Hematopoietic multipotent progenitor cell treated with erythropoietin and hydrocortisone succinate and interleukin-3 and kit ligand, for 17 days (in vitro differentiated cells): ENCODE measurements at places on chromosomes 7 and 10.

- no peak for DNase-seq
These were observed 64.8 kb downstream of the C10orf143 start for GRCh38 chr10:130045801-130046321.

- DNase-seq: no peak
These were observed 15.3 kb downstream of the GPER1 start for GRCh38 chr7:1103009-1103788.

DNA sequence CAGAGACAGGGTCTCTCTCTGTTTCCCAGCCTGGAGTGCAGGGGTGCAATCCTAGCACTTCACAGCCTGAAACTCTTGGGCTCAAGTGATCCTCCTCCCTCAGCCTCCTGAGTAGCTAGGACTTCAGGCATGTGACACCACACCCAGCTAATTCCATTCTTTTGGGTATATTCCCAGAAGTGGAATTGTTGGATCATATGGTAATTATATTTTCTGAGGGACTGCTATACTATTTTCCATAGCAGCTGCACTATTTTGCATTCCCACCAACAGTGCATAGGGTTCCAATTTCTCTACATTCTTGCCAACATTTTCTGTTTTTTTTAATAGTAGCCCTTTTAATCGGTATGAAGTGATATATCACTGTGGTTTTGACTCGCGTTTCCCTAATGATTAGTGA lies 30.0 kb upstream of the RAB11FIP2 start:
- no peak for DNase-seq

DNA sequence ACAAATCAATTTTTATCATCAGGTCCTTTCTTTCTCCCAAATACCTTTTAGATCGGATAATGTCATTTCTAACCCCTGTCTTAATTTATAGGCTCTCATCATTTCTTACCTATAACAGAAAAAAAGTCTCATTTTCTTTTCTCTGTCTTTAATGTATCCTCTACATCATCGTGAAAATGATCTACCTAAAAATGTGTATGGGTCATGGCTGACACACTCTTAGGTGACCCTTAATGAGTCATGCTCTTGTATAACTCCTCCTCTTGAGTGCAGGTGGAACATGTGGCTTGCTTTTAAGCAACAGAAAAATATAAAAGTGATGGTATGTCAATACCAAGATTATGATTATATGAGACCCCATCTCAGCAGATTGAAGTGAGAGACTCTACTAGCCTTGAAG lies 139.4 kb downstream of the SEMA3C start:
- no peak for DNase-seq

GRCh38 chr10:116961406-116962251 lies 43.4 kb downstream of the SHTN1 start:
- no peak for DNase-seq

GRCh38 chr10:70829543-70829942 lies 13.8 kb downstream of the SGPL1 start:
- DNase-seq: no peak

- DNase-seq: no peak
These were observed 175.6 kb downstream of the FAM107B start for GRCh38 chr10:14598809-14599764.

GRCh38 chr10:19549503-19549902 lies 266.7 kb upstream of the PLXDC2 start:
- no peak for DNase-seq

DNA sequence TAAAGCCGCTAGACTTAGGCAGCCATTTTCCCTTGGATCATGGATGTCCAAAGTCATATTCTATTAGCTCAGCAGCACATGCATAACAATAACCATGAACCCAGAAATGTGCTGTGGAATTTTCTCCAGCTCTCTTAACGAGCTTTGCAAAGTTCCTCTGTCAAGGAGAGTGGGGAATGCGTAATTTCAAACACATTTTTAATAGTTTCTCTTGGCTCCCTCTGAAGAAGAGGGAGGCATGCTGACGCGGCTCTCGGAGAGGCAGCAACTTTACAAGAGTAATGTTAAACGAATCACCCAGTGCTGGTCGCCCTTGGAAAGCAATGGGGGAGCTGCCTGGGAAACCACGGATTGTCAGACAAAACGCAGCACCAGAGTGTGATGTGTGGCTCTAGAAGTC lies 114.8 kb downstream of the RAB18 start:
- no peak for DNase-seq

DNA sequence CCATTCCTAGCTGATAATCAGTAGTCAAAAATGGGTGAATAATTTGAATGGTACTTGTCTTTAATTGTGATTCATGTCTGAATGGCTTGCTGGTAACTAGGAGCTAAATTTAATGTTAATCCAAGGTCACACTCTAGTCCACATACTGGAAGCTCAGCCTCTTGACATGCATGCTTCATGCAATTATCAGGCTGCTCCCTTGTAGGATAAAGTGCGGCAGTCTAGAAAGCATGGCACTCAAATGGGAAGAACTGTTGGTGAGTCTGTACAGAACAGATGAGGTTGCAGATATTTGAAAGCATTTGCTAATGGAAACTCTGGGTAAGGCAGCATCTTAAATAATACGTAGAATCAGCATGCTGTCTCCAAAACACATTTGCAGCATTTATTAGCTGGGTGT lies 499.4 kb downstream of the AUTS2 start:
- DNase-seq: no peak

GRCh38 chr10:50937230-50937907 lies 51.9 kb upstream of the A1CF start:
- DNase-seq: no peak

GRCh38 chr7:4738711-4739527 lies 36.5 kb upstream of the AP5Z1 start:
- DNase-seq: peak; percentile 40

GRCh38 chr10:23156447-23157150 lies 35.5 kb upstream of the PTF1A start:
- no peak for DNase-seq

- no peak for DNase-seq
These were observed 8.7 kb upstream of the VDAC2 start for GRCh38 chr10:75201793-75202307.

- DNase-seq: no peak
These were observed 146.3 kb downstream of the GPR85 start for GRCh38 chr7:112940314-112940732.

GRCh38 chr10:132652446-132652845 lies 114.9 kb downstream of the INPP5A start:
- DNase-seq: no peak

DNA sequence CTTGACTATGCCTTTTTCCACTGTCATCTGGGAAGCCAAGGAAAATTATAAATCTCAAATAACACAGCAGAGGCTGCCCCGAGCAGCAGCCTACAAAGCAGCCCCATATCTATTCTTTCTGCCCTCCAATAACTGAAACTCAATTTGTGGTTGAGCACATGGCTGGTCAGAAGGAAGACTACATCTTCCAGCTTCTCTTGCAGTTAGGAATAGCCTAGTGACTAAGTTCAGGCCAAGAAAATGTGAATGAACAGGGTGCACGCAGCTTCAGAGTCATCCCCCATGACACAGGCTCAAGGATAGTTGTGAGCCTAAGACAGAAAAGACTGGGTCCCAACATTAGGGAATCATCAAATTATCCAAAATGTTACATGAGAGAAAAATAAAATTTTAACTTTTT lies 42.3 kb downstream of the CHCHD3 start:
- no peak for DNase-seq

- DNase-seq: no peak
These were observed 32.0 kb upstream of the PLEKHA1 start for GRCh38 chr10:122342293-122343134.

DNA sequence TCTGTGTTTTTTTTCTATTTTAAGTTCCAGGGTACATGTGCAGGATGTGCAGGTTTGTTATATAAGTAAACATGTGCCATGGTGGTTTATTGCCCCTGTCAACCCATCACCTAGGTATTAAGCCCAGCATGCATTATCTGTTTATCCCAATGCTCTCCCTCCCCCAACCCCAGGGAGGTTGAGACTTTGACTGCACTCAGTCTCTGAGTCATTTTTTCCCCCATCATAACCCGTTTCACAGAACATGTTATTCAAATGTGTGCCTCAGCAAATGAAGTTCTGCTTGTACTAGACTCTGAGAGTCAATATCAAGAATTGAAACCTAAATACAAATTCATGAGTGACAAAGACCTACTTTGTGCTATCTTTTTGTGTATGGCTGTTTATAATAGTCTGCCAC lies 70.0 kb upstream of the CYP26C1 start:
- DNase-seq: no peak

DNA sequence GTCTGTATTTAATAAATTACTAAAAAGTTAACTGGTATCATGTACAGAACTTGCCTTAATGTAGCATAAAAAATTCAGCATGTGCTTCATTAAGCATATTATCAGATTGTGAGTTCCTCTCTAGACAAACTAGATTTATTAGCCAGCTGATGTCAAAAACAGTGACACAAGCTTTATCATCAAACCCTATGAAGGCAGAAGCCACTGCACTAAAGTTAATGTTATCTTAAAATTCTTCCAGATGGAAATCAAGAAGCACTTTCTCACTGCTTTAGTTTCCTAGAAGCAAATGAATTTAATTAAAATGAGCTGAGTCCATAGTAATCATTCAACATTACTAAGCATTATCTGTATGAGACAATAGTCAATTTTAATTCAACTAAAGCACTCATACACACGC lies 96.4 kb downstream of the ARHGAP12 start:
- no peak for DNase-seq

DNA sequence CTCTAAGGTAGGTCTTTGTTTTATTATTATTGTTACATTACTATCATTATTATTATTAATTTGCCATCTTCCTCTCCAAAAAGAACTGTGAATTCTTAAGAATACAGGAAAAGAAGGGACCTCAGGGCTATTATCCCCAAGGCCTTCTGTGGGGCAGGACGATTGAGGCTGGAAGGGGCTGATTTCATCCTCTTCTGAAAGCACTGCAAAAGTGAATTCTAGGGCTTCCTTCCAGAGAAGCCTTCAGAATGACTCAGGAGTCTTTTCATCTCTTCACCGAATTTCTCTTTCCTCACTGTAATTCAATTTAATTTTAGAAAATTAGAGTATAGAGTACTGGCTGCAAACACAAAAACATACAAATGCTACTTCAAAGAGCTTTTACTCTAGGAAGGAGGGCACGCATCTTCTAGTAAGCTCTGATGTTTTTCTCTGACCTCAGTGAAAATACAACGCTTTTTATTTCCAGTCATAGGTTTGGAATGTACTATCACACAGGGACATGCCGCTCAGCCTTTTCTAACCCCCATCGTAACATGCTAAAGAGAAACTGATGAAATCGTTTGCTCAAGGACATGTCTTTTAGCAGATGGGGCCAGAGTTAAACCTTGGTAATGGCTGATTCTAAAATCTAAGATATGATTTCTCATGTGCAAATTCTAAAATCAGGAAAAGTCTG lies 280.2 kb upstream of the PITRM1 start:
- no peak for DNase-seq

DNA sequence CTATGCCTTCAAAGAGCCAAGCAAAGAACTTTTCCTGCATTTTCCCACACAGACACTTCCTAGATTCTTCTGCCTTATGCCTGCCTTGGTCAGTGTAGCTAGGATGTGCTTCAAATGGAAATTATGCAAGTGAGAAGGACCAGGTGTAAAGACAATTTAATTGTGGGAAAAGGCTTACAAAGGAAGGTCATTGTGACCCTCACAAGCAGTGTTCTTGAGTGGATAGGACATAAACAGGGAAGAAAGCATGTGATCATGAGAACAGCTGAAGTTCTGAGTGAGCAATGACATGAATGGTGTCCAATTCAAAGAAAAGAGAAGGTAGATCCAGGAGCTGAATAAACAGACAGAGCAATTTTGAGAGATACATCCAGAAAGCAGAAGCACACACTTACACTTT lies 1.3 kb upstream of the PIP start:
- DNase-seq: no peak

DNA sequence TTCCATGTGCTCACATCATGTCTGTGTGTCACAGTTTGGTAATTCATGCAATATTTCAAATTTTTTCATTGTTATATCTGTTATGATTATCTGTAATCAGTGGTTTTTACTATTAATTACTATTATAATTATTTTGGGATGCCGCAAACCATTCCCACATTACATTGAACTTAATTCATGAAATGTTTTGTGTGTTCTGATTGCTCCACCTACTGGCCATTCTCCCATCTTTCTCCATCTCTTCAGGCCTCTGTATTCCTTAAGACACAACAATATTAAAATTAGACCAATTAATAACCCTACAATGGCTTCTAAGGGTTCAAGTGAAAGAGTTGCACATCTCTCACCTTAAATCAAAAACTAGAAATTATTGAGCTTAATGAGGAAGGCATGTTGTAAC lies 398.5 kb downstream of the PCDH15 start:
- no peak for DNase-seq

GRCh38 chr10:34446049-34446448 lies 369.0 kb downstream of the PARD3 start:
- DNase-seq: no peak

- DNase-seq: no peak
These were observed 334.3 kb upstream of the SEMA3D start for GRCh38 chr7:85521108-85521694.

GRCh38 chr7:74299401-74299800 lies 10.2 kb downstream of the CLIP2 start:
- no peak for DNase-seq

DNA sequence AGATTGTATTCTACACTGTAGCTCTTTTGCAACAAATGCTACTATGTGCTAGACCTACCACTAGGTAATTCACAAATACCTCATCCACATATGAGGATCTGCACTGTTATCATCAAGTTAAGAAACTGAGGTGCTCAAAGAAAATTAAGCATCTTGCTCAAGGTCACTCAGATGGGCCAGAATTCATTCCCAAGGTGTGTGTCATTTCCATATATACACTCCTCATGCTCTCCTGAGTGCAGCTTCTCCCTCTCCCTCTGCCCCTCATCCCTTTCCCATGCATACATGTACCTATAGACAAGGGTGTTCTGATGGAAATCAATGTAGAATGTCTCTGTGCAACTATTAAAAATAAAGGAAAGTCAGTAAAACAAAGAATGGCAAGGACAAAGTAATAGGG lies 146.2 kb downstream of the ZNF438 start:
- no peak for DNase-seq

DNA sequence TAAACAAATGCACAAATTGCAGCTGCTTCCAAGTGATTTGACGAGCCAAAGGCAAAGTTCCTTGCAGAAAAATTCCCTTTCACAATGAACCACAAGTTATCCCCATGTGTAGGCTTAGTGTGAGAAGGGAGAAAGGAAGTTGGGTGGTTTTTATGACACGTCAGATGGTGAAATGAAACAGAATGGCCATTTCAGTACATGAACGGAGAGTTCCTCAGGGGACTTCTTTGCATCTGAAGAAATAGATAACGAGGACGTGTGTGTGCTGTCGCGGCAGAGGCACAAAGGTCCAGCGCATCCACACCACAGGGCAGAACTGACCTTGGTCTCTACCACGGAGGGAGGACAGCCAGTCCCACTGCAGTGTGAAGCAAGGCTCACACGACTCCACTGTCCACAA lies 135.9 kb downstream of the PAXIP1 start:
- no peak for DNase-seq

DNA sequence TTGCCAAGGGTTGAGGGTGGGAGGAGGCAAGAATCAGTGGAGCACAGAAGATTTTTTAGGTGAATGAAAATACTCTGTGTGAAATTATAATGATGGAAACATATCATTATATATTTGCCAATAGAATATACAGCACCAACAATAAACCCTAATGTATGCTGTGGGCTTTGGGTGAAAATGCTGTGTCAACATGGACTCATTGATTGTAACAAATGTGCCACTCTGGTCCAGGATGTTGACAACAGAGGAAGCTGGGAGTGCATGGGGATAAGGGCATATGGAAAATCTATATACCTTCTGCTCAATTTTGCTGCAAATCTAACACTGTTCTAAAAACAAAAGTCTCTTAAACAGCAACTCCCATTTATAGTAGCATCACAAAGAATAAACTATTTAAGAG lies 114.3 kb downstream of the LYZL1 start:
- DNase-seq: no peak
